ENCODE measurements at places on chromosomes 7 and 10.
A peak's percentile ranks its signal among the peaks of the same experiment; 100 is the strongest.

DNA sequence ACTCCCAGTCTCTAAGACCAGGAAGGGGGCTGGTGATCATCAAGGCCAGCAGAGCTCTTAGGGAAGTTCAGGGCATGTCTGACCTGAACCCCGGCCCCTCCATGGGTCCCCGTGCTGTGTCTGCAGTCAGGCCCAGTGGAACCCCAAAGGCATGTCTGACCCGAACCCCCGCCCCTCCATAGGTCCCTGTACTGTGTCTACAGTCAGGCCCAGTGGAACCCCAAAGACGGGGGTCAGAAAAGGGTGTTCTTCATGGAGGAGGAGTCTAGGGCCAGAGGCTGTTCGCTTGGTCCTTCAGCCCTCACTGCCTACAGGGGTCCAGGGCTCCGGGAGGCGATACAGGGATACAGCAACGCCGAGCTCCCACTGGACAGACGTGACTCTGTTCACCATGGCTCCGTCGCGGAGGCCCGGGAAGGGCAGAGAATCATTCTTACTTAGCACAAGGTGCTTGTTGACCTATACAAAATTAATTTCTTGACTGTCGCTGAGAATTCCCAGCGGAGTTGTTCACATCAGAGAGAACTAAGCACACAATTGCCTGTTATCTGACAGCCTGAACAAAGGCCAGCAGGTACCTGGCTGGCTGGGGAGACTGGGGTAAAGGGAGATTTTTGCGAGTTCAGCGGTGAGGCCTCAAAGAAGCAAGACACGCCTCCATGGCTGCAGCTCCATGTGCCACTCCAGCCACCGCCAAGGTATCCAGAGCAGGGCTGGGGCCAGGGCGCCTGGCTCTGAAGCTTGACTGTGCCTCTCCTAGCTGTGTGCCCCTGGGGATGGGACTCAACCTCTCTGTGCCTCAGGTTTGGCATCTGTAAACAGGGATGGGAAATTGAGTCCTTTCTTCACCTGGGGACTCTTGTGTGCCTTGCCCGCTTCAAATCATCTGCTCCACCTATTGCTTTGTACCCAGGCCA lies 26.8 kb downstream of the EN2 start:
- H3K27ac ChIP-seq, result no peak overlapping the region
- peaks cover 89% of the 10 kb centered on the region for H3K27me3 ChIP-seq
- H3K36me3 ChIP-seq, result no peaks in the 10 kb centered on the region
- DNase-seq, result no peak

DNA sequence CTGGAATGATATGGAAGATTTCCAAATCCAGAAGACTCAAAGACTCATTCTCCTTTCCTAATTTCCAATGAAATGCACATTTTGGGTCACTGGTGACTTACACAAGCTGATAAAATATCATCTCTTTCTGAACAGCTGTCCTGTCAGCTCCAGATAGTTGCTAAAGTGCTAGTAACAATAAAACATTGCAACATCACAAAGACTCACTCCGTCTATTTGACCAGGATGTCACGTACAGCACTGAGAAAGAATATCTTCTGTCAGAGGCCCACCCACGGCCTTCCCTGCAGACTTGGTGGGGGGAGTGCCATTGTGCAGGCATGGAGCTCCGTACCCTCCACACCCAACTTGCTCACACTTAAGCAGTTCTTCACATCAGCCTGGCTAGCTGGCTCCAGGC lies 78.9 kb upstream of the EGR2 start:
- peaks cover 40% of the 10 kb centered on the region for H3K27me3 ChIP-seq
- no peak overlapping the region for H3K4me3 ChIP-seq

GRCh38 chr10:16116404-16117304 lies 256.3 kb upstream of the MINDY3 start:
- H3K4me3 ChIP-seq, result no peak overlapping the region
- DNase-seq, result peak; percentile 6
- H3K36me3 ChIP-seq, result no peaks in the 10 kb centered on the region
- H3K4me1 ChIP-seq, result no peaks in the 10 kb centered on the region
- H3K27me3 ChIP-seq, result no peaks in the 10 kb centered on the region

- no peaks in the 10 kb centered on the region for H3K36me3 ChIP-seq
- H3K4me1 ChIP-seq, result peaks cover 19% of the 10 kb centered on the region
- DNase-seq, result no peak
- H3K4me3 ChIP-seq, result no peak overlapping the region
Observed at GRCh38 chr7:22390516-22390915, 33.6 kb upstream of the RAPGEF5 start.

GRCh38 chr10:12156367-12157123 lies 27.1 kb downstream of the SEC61A2 start:
- no peak overlapping the region for H3K4me3 ChIP-seq
- no peak overlapping the region for H3K27ac ChIP-seq
- H3K36me3 ChIP-seq, result peaks cover 5% of the 10 kb centered on the region
- H3K4me1 ChIP-seq, result no peaks in the 10 kb centered on the region
- DNase-seq, result no peak
- no peaks in the 10 kb centered on the region for H3K27me3 ChIP-seq

- H3K4me3 ChIP-seq, result no peak overlapping the region
- H3K36me3 ChIP-seq, result peaks cover 5% of the 10 kb centered on the region
- peaks cover 10% of the 10 kb centered on the region for H3K4me1 ChIP-seq
Observed at GRCh38 chr10:122054048-122055025, 65.4 kb downstream of the TACC2 start.
